NCI-H226 (cell line): ENCODE measurements at places on chromosomes 7 and 10.
A peak's percentile ranks its signal among the peaks of the same experiment; 100 is the strongest.

DNA sequence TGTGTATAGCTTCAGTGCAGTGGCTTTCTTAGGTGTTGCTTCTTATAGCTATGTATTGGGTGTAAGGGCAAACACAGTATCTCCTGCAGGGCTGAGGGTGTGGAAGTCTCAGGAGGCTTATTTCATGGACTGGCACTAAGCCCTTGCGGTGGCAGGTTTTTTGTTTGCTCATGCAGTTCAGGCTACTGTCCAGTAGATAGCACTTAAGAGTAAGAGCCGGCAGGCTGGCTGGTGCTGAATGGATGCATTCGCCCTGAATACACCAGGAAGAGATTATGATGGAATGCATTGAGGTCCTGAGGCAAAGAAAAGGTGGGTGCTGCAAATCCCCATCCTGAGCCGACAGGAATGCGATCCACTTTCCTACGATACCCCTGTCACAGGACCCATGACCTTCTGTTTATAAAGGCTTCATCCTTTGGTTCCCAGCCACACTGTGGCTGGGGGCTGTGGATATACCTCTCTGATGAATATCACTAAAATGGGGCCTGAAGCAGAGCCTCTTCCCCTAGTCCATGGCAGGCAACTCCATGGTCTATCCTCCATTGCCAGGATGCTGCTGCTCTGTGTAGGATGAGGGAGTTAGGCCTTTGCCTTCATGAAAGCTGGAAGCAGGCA is 44.9 kb downstream of the ANXA8 start:
- DNase-seq, result peak; percentile 76

DNA sequence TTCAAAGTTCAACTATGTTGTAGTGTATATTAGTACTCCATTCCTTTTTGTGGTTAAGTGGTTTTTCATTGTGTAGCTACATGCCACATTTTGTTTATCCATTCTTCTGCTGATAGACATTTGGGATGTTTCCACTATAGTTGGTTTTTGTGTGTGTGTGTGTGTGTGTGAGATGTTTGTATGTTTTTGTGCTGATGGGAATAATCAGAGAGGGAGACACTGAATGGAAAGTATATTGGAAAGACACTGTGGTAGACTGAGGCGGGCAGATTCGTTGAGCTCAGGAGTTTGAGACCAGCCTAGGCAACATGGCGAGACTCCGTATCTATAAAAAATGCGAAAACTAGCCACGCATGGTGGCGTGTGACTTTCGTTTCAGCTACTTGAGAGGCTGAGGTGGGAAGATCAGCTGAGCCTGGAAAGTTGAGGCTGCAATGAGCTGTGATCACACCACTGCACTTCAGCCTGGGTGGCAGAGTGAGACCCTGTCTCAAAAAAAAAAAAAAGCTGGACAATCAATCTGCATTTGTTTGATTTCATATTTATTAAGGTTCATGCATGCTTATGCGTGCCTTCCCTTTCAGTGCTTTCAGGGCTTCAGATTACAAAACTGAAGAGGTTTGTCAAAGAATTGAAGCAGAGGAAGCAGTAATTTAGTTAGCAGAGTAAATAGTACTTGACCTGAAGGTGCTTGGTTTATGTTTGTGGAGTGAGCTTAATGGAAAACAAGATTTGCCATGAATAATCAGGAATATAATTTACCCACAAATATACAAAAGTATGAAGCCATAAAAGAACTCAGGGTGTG is 14.7 kb downstream of the SEC24C start:
- DNase-seq, result no peak

DNA sequence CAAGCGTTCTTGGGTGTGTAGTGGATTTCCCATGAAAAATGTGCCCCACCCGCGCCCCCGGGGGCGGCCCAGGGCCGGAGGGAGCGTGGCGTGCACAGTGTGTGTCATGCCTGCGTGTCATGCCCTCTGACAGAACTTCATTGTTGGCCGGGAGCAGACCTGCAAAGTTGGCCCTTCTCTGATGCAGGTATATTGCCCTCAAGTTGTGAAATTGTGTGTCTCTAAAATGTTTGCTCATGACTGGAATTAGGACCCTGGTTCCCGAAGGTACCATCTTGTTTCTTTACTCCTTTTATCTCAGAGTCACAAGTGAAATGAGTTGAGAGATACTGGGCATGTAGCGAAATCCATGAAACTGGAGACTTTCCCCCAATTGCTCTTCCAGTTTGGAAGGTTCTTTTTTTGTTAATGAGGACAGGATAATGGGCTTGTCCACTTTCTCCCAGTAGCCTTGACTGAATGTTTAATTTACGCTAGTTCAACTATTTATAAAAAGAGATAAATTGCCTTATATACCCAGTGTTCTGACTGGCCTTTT is 26.2 kb downstream of the ADK start:
- DNase-seq, result peak; percentile 14

GRCh38 chr7:158819571-158820203 is 9.6 kb downstream of the ESYT2 start:
- no peak for DNase-seq

DNA sequence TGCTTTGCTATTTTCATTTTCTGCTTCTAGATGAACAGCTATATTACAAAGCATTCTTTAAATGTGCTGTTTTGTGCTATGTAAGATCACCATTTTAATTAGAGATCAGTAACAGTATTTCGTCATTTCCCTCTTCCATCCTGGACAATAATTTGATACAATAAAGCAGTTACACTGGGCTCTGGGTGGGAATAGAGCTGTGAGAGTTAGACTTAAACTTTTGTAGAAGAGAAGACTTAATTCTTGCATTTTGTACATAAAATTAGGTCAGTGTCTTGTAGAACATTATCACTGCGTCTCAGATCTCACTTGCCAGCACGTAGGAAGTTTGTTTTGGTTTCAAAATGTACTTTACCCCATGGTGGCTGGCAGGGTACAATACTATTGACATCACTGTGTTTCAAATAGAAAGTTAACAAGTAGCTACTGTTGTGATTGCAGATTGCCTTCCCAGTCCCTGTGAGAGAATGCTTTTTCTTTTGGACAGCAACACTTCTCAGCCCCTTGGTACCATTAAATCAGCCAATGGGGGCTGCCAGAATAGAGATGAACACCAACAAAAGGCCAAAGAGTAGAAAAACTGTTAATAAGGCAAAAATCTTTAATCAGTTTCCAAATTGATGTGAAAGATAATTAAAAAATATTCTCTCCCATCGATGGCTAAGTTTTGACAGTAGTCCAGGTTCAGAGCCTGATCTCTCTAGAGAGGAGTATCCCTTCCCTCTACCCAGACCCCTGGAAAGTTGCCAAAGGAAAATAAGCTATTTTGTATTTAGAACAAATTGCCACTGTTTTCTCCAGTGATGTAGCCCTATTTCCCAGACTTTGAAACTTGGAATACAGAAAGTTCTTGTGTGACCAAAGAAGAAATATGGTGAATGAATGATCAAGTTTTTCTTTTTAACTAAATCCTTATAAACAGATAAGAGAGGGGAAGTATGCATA is 35.1 kb downstream of the SMNDC1 start:
- no peak for DNase-seq

GRCh38 chr7:136070736-136071505 is 93.8 kb upstream of the MTPN start:
- no peak for DNase-seq

DNA sequence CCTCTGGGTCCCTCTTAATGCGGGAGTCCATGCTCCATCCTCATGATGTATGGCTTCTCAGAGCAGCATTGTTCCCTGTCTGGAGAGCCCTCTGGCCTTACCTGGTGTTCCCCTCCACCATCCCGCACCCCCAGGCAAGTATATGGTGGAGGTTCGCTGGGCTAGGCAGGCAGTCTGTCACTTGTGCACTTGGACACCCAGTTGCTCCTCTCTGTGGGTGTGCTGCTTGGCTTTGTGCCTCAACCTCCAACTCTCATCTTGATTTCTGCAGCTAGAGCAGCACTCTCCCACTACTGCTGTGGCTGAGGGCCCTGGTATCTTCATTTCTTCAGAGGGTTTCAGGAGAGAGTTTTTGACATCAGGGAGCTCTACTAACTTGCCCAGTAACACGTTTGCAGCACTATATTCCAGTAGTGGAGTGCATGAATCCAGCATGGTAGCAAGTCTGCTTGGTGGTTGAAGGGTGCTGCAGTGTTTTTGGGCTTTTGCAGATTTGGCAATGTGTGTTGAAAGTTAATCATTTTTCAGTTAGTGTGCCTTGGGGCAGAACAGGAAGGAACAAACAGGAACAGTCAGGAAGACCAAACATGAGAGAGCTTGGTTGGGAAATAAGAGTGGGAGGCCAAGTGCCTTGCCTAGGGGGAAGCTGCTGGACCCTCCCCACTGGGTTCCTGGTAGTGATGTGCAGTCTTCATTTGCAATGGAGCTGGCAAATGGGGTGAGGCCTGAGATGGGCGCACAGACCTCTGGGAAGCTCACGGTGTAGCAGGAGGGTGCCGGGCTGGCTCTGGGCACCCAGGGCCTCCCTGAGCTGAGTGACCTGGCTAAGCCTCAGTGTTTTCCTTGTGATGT is 37.4 kb downstream of the TSPAN14 start:
- no peak for DNase-seq

DNA sequence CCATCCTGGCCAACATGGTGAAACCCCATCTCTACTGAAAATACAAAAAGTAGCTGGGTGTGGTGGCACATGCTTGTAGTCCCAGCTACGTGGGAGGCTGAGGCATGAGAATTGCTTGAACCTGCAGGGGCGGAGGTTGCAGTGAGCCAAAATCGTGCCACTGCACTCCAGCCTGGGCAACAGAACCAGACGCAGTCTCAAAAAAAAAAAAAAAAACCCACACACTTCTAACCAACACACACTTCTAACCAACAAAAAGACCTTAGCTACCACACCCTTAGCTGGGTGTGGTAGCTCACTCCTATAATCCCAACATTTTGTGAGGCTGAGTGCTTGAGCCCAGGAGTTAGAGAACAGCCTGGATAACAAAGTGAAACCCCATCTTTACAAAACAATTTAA is 33.9 kb upstream of the SPOCK2 start:
- DNase-seq, result no peak

DNA sequence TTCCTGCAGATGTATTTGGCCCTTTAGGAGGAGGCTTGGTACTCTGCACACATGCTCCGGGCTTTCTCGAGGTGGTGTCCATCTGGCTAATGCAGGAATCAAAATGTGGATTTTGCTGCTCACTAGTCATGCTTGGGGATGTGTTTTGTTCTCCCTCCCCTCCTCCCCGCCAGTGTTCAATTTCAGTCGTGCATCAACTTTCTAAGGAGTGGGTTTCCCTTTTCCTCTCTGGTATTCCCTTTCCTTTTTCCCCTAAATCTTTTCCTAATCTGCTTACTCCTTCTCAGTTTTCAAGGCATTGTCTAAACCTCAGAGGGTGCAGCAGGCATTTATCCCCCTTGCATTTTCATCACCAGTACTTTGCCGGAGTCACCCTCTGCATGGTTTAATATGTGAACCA is 201.8 kb downstream of the CCDC3 start:
- no peak for DNase-seq

GRCh38 chr10:61998937-61999336 is 97.4 kb downstream of the ARID5B start:
- DNase-seq, result no peak

- DNase-seq, result no peak
Measured at GRCh38 chr7:53094191-53094590, 58.8 kb downstream of the POM121L12 start.

GRCh38 chr10:78985973-78986818 is 82.6 kb upstream of the ZMIZ1 start:
- peak; percentile 75 for DNase-seq

GRCh38 chr10:74227697-74228424 is 76.8 kb downstream of the ADK start:
- peak; percentile 28 for DNase-seq

DNA sequence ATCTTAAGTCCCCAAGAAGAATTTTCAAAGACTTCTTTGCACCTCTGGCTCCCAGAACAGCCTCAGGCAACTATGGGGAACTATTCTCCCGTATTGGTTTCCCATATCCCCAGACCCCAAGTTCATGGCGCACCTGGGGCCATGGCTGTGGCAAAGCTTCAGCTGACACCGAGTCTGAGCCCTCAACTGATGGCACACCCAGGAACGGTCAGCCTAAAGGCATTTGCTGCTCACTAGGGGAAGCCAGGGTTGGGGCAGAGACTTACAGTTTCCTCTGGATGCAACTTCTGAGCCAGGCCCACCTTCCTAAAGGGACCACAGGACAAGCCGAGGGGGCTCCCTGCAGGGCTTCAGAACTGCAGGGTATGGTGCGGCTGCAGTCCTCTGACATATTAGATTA is 13.7 kb upstream of the CPA1 start:
- DNase-seq, result no peak

GRCh38 chr10:113139699-113140098 is 189.7 kb downstream of the TCF7L2 start:
- DNase-seq, result no peak

GRCh38 chr7:55838595-55838994 is 24.0 kb downstream of the SEPTIN14 start:
- no peak for DNase-seq
